ENCODE measurements at places on chromosomes 13 and 19.

DNA sequence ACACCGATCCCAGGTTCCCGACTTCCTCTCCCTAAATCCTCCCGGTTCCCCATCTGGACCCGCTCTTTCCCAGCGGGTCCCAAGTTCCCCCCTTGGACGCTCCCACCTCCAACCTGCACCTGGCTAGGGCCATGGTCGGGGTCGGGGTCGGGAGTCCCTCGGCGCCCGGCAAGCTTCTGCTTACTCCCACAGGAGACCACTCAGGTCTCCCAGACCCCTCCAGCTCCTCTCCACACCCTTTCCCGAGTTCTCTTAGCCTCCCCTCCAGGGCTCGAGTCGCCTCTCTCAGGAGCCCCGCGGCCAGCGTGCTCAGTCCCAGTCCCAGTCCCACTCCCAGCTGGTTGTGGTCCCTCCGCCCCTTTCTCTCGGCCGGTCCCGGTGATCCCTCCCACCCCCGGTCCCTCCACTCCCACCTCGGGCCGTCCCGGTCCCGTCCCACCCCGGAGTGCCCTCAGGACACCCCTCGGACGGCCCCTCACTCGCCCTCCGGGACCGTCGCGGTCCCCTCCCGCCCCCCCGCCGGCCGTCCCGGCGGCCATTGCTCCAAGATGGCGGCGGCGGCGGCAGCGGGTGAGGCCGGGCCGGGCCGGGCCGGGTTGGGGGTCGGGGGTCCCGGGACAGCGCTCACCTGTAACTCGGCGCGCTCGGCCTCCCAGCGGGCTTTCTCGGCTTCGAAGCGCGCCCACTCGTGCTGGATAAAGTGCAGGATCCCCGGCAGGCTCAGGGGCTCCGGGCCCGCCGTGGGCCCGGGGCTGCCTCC, at the start of gene FKRP:
Gene FKRP (plus strand): TSS at position 537 of the 760 bp plus-strand sequence. CDS start 9,394 bp downstream, outside the sequence.
- no peak for DNase-seq
- H3K36me3 ChIP-seq = no peaks in the 10 kb centered on the region
- H3K4me1 ChIP-seq = peaks cover 10% of the 10 kb centered on the region
- peak within 1 kb of the TSS; percentile 93 for H3K27ac ChIP-seq
- peak within 1 kb of the TSS; percentile 99 for H3K4me3 ChIP-seq

- no peaks in the 10 kb centered on the region for H3K27me3 ChIP-seq
- H3K4me3 ChIP-seq = no peak overlapping the region
- no peaks in the 10 kb centered on the region for H3K4me1 ChIP-seq
- no peak overlapping the region for H3K27ac ChIP-seq
- H3K36me3 ChIP-seq = no peaks in the 10 kb centered on the region
Observed at GRCh38 chr13:72692884-72693514, 34.4 kb downstream of the MZT1 start.

DNA sequence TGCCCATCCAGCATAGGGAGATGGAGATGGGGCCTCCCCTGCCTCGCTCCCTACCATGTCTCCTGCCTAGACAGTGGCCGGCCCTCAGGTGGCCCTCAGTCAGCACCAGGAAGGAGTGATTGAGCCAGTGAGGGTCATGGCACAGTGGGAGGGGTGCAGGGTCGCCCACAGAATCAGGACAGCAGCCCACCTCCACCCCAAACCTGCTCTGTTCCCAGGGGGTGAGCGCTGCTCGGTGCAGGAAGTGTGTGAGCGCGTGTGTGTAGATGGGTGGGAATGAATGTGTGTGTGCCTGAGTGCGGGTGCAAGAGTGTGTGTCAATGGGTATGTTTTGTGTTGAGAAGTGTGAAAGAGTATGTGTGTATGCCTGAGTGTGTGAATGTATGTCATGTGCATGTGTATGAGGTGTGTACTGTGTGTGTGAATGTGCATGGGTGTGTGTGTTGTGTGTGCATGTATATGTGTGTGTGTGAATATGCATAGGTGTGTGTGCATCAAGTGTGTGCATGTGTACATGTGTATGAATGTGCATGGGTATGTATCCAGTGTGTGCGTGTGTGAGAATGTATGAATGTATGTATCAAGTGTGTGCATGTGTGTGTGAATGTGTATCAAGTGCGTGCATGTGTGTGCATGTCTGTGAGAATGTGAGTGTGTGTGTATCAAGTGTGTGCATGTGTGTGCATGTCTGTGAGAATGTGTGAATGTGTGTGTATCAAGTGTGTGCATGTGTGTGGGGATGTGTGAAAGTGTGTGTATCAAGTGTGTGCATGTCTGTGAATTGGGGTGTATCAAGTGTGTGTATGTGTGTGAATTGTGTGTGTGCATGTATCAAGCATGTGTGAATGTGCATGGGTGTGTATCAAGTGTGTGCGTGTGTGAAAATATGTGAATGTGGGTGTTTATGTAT, 12.0 kb downstream of the EVI5L start:
- no peak overlapping the region for H3K4me3 ChIP-seq
- H3K36me3 ChIP-seq = no peaks in the 10 kb centered on the region
- no peak for DNase-seq
- no peaks in the 10 kb centered on the region for H3K27me3 ChIP-seq
- no peaks in the 10 kb centered on the region for H3K4me1 ChIP-seq
- no peak overlapping the region for H3K27ac ChIP-seq

DNA sequence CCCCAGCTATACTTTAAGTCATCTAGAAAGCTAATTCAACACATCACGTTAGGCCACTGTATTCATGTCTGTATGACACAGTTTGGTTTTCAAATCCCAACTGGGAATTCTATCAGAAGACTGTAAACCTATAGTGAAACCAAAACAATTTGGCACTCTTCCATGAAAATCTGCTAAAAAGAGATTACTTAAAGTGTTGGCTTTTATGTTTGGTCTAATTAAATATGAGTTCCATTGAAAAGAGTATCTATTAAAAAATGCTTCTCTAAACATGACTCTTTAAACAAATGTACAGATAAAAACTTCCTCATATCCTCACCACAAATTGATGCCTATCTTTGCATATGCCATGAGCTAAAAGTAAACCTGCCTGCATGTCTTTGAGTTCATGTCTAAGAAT, 25.4 kb downstream of the PCDH9 start:
- no peaks in the 10 kb centered on the region for H3K36me3 ChIP-seq
- H3K27me3 ChIP-seq = no peaks in the 10 kb centered on the region
- H3K27ac ChIP-seq = no peak overlapping the region
- no peak overlapping the region for H3K4me3 ChIP-seq
- no peak for DNase-seq
- no peaks in the 10 kb centered on the region for H3K4me1 ChIP-seq

- H3K27ac ChIP-seq = no peak overlapping the region
- H3K4me1 ChIP-seq = no peaks in the 10 kb centered on the region
- no peak for DNase-seq
- H3K36me3 ChIP-seq = no peaks in the 10 kb centered on the region
Observed at GRCh38 chr13:30312904-30313303, 5.6 kb upstream of the KATNAL1 start.

- no peak overlapping the region for H3K4me3 ChIP-seq
- H3K36me3 ChIP-seq = no peaks in the 10 kb centered on the region
- no peaks in the 10 kb centered on the region for H3K4me1 ChIP-seq
- no peaks in the 10 kb centered on the region for H3K27me3 ChIP-seq
- H3K27ac ChIP-seq = no peak overlapping the region
Observed at GRCh38 chr13:89900104-89900765, 1447.3 kb upstream of the MIR17HG start.

- no peak for DNase-seq
- H3K4me3 ChIP-seq = no peak overlapping the region
- H3K36me3 ChIP-seq = no peaks in the 10 kb centered on the region
- H3K4me1 ChIP-seq = no peaks in the 10 kb centered on the region
- no peak overlapping the region for H3K27ac ChIP-seq
Observed at GRCh38 chr19:17429641-17430113, 9.8 kb downstream of the MVB12A start.

DNA sequence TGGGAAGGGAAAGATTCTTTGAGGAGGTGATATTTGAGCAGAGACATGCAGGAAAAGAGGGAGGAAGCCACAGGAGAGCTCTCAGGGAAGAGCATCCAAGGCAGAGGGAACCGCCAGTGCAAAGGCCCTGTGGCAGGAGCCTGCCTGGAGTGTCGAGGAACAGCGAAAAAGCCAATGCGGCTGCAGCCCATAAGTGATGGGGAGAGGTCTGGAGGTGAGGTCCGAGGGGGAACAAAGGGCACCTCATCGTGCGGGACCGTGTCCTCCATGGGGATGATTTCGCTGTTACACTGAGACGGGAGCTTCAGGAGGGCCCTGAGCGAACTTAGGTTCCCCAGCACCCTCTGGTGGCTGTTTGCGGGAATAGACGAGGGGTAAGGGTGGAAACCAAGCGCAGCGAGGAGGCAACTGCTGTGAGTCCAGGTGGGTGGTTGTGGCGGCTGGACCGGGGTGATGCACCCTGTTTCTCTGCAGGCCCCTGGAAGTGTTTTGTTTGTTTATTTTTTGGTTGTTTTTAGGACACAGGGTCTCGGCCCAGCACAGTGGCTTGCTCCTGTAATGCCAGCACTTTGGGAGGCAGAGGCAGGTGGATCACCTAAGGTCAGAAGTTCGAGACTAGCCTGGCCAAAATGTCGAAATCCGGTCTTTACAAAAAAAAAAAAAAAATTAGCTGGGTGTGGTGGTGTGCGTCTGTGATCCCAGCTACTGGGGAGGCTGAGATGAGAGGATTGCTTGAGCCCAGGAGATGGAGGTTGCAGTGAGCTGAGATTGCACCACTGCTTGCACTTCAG, 5.9 kb upstream of the EHD2 start:
- no peak overlapping the region for H3K27ac ChIP-seq
- DNase-seq = peak; percentile 87

DNA sequence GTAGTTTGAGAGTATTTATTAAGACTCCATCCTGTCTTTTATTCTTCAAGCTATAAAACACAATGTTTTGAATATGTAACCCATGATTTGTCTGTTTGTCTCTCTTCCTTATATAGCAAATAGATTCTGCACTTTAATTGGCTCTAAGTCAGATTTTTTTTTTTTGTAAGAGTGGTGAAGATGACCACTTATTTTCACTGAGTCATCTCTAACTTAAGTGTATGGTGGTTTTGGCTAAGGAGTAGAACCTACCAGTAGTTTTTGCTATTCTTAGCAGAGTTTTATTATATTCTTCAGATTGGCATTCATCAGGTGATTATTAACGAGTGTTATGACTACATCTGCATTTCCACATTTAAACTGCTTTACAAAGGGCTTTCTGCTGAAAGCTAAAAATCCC, 194.7 kb downstream of the LMO7 start:
- no peak overlapping the region for H3K27ac ChIP-seq
- H3K27me3 ChIP-seq = no peaks in the 10 kb centered on the region
- H3K4me3 ChIP-seq = no peak overlapping the region
- H3K4me1 ChIP-seq = no peaks in the 10 kb centered on the region
- no peak for DNase-seq

DNA sequence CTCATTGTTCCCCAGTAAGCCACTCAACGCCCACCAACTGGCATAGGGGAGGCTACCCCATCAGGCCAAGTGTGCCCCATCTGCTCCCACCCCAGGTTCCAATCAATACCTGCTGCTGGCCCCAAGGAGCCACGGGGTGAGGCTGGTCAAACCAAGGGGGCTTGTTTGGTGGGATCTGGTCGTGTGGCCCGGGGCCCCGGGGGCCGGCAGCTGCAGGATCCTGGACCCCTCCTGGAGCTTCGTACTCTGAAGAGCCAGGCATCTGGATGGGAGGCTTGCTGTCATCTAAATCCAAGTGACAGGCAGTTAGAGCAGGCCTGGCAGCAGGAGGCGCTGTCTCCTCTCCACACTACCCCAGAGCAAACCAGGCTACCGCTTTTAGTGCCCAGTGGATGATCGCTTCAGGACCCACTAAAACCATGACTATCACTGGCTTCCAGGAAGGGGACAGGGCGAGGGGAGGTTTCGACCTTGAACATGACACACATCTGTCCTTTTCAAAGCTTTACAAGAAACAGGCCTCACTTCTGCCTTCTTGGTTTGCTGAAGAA, 14.2 kb downstream of the CHERP start:
- no peaks in the 10 kb centered on the region for H3K27me3 ChIP-seq
- H3K4me3 ChIP-seq = no peak overlapping the region
- no peaks in the 10 kb centered on the region for H3K4me1 ChIP-seq
- DNase-seq = peak; percentile 55
- no peak overlapping the region for H3K27ac ChIP-seq

- no peak overlapping the region for H3K27ac ChIP-seq
- peak; percentile 44 for DNase-seq
- no peaks in the 10 kb centered on the region for H3K27me3 ChIP-seq
- no peaks in the 10 kb centered on the region for H3K4me1 ChIP-seq
- no peak overlapping the region for H3K4me3 ChIP-seq
Observed at GRCh38 chr13:71935166-71935840, 68.3 kb upstream of the DACH1 start.

DNA sequence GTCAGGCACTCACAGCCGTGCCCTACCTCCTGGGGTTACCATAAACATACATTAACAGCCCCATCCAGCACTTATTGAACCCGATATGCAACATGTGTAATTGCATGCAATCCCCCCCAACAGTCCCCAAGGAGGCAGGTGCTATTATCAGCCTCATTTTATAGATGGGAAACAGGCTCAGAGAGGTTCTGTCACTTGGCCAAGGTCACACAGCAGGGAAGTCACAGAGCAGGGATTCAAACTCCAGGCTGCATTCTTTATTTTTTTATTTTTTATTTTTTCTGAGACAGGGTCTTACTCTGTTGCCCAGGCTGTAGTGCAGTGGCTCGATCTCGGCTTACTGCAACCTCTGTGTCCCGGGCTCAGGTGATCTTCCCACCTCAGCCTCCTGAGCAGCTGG, 38.4 kb upstream of the TNFAIP8L1 start:
- H3K27me3 ChIP-seq = no peaks in the 10 kb centered on the region
- no peak overlapping the region for H3K4me3 ChIP-seq
- H3K27ac ChIP-seq = no peak overlapping the region
- no peaks in the 10 kb centered on the region for H3K36me3 ChIP-seq
- no peak for DNase-seq

- no peaks in the 10 kb centered on the region for H3K4me1 ChIP-seq
- DNase-seq = no peak
- H3K36me3 ChIP-seq = no peaks in the 10 kb centered on the region
- H3K27me3 ChIP-seq = no peaks in the 10 kb centered on the region
- H3K4me3 ChIP-seq = peak overlapping the region; percentile 74
- H3K27ac ChIP-seq = no peak overlapping the region
Observed at GRCh38 chr19:52786078-52786463, 520 bp downstream of the ZNF600 start.

DNA sequence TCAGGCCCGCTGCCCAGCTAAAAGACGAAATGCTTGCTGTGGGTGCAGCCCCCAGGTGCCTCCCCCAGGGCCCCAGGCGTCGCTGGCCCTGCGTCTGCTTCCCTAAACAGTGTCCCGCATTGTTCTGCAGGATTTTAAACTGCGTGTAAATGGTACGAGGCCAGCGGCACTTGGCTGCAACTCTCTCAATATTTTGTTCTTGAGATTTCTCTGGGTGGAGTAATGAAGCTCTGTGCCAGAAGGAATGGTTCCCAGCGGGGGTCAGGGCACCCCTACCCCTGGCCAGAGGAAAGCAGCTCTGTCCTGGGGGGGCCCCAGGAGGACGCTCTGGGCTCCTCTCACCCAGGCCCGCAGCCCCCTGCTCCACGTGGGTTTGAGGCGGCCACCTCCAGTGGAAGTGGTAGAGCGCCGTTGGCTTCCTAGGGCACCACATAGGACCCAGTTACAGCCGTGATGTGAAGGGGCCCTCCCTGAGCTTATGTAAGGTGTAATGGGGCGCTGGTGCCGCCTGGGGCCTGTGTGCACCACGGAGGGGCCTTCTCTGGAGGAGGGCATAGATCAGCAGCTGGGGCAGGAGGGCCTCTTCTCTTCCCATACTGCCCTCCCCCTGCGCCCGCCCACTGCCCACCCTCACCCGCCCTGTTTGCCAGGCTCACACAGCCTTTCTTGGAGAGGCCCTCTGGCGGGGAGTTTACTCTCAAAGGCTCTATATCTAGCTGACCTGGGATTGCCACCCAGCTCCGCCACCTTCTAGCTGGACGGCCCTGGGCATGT, 19.8 kb downstream of the PAK4 start:
- no peak overlapping the region for H3K4me3 ChIP-seq
- H3K27me3 ChIP-seq = no peaks in the 10 kb centered on the region
- H3K4me1 ChIP-seq = peaks cover 8% of the 10 kb centered on the region
- no peaks in the 10 kb centered on the region for H3K36me3 ChIP-seq
- no peak overlapping the region for H3K27ac ChIP-seq
- DNase-seq = no peak

All from mesendoderm (in vitro differentiated cells).